ENCODE measurements at places on chromosomes 5 and 9. TPM values are rescaled to one million over a fixed set of nuclear protein-coding genes. Genes with fewer than 3 reads are reported as not detected.

The FAM200C gene
- total RNA-seq, result 34.1 TPM

The NEURL1B gene
- total RNA-seq, result 136 TPM

GRCh38 chr5:139925650-139926640, 117.2 kb downstream of the NRG2 start:
- no peak overlapping the region for H3K4me3 ChIP-seq
- H3K4me1 ChIP-seq, result no peaks in the 10 kb centered on the region
- H3K36me3 ChIP-seq, result no peaks in the 10 kb centered on the region
- no peak overlapping the region for H3K27ac ChIP-seq

GRCh38 chr5:36057386-36057785, 9.3 kb downstream of the UGT3A2 start:
- no peak for DNase-seq
- H3K36me3 ChIP-seq, result no peaks in the 10 kb centered on the region
- no peak overlapping the region for H3K4me3 ChIP-seq
- no peaks in the 10 kb centered on the region for H3K27me3 ChIP-seq
